ENCODE measurements at places on chromosomes 4 and X. TPM values are rescaled to one million over a fixed set of nuclear protein-coding genes. Genes with fewer than 3 reads are reported as not detected.

The WDR44 gene
- 21.7 TPM for total RNA-seq

The SPANXB1 gene
- total RNA-seq, result not detected

The CRMP1 gene
- 0.07 TPM for total RNA-seq

The CXCL3 gene
- 11.1 TPM for total RNA-seq

All from NCI-H460 (cell line).